IMR-90 (cell line): ENCODE measurements at places on chromosomes 1 and 21. TPM values are rescaled to one million over a fixed set of nuclear protein-coding genes. Genes with fewer than 3 reads are reported as not detected.

GRCh38 chr1:23995431-23995837, 15.3 kb upstream of the SRSF10 start:
- H3K36me3 ChIP-seq, result no peaks in the 10 kb centered on the region
- H3K27me3 ChIP-seq, result no peaks in the 10 kb centered on the region
- no peak overlapping the region for H3K27ac ChIP-seq
- H3K4me1 ChIP-seq, result 0 out of 2 replicates have a peak, but pooled peaks cover 2% of the 10 kb centered on the region
- H3K4me3 ChIP-seq, result no peak overlapping the region
- peak; percentile 68 for DNase-seq

GRCh38 chr1:26145041-26145959, 13.6 kb upstream of the FAM110D start:
- peak; percentile 80 for DNase-seq
- peaks cover 27% of the 10 kb centered on the region for H3K27me3 ChIP-seq
- H3K36me3 ChIP-seq, result no peaks in the 10 kb centered on the region
- H3K27ac ChIP-seq, result no peak overlapping the region
- no peak overlapping the region for H3K4me3 ChIP-seq
- no peaks in the 10 kb centered on the region for H3K4me1 ChIP-seq

DNA sequence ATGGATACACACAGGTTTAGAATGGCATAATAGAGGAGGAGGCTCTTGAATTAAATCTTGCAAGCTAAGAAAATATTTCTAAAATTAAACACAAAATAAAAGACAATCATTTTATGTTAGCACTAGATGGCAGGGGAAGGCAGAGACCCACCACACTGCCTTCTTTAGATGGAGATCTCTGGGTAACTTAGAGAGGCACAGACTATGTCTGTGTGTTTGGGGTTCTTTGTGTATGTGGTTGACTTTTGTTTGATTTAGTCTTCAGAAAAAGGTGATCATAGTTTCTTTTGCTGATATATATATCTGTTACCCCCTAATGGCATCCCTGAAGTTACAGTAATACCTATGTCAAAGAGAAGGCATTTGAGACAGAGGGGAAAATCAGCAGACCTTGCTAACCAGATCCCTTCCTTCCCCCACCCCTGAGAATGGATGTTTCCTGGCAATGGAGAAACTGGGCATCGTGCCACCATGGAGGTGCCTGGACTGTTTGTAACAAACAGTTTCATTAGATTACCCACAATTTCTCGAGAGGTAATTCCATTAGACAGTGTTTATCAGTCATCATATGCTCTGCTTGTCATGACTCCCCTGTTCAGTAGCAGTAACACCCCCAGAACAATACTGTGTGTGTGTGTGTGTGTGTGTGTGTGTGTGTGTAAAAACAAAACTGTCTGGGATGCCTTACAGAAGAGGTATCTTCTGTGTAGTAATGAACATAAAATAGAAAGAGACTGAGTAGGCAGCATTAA, 228.3 kb upstream of the DEPDC1 start:
- no peak overlapping the region for H3K27ac ChIP-seq
- no peaks in the 10 kb centered on the region for H3K27me3 ChIP-seq
- DNase-seq, result no peak
- no peak overlapping the region for H3K4me3 ChIP-seq

GON4L gene
- total RNA-seq, result 29.4 and 30.3 TPM in 2 replicates
